ENCODE measurements at places on chromosomes 1 and 21.

- peak; percentile 62 for DNase-seq
Observed at GRCh38 chr1:53278298-53278725, 40.0 kb upstream of the MAGOH start.

GRCh38 chr1:116538544-116538943 is 32.3 kb downstream of the CD58 start:
- peak; percentile 99 for DNase-seq

DNA sequence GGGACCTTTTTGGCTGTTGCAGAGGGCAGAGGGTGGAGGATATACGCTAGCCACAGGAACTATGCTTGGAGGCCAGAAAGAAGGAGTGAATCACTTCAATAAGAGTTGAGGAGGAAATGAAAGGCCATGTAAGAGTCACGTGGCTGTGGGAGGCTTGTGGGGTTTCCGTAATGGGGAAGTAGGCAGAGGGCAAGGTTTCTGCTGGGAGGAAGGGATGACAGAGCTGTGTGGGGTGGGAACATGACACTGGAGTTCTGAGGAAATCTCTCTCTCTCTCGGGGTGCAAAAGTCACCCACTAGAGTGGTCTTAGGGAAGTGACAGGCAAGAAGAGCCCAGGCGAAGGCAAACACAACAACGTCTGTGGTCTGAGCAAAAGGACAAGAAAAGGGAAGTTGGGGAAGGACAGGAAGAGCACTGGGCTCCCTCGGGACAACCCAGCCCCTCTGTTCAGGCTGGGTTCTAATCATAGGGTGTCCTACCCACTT is 3.9 kb upstream of the CD1C start:
- DNase-seq = no peak

DNA sequence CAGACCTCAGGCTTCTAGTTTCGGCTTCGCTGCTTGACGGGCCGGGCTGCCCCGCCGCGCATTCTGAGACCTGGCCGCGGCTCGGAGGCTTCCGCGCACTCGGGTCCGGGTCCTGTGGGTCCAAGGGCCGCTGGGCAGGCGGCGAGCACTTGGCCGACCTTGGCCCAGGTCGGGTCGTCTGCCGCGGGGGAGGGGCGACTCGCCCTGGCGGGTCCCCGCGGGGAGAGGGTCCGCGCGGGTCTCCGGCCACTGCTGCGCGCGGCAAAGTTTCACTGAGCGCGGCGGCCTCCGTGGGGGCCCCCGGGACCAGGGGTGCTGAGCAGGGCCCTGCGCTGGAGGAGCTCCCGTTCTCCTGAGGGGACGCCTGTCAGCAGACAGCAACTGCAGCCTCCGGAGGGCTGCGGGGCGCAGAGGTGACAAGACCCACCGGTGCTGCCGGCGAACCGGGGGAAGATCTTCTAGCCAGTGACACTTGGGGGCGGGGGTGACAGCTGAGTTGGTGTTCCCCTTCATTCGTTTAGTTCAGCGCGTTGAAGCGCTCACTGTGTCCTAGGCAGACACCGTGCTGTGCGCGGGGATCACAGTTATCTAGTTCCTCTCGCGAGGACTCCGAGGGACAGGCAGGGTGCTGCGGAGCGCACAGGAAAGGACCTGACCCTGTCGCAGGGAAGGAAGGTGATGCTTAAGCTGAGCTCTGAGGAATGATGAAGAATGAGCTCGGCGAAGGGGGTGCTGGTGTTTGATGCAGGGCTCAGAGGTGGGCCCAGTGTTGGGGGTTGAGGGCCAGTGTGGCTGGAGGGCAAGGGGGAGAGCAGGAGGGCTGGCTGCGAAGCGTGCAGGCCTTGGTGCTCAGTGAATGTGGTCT is 725 bp downstream of the MTFR1L start:
- peak; percentile 48 for DNase-seq

GRCh38 chr1:205350691-205351141 is 6.0 kb downstream of the KLHDC8A start:
- peak; percentile 82 for DNase-seq

GRCh38 chr1:167455786-167456446 is 62.4 kb downstream of the CD247 start:
- DNase-seq = peak; percentile 7

DNA sequence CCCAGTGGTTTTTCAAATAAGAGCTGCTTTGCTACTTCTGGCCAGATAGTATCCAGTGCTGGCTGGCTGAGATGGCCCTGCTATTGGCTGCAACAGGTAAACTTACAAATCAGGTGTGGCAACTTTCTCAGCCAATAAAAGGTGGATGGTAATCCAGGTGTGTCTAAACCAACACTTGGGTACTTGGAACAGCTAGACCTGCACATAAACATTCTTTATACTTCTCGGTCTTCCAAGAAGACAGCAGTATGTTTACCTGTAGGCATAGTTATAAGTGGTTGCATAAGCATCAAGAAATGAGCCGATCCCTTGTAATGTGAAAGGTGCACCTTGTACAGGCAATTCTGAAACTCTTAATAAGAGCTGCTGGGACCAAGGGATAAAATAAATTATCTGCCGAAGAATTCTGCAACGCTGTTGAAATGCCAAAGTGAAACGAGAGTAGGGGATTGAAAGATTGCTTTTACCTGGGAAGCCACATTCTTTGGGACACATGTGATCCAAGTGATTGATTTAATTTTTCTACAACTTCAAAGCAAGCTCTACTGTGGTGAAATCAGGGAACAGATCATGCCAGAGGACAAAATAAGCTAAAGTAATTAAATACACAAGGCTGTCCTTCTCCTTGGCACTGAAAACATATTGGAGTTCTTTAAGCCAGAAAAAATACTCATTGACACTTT is at the start of gene CLDN8:
Gene CLDN8 (minus strand): TSS at position 57 of the 683 bp plus-strand sequence. CDS start 172 bp downstream, outside the sequence.
- DNase-seq = no peak

All from NCI-H2171 treated with DMSO at 0.1 percent for 48 hours (cell line).